CD4-positive, alpha-beta memory T cell (primary cell): ENCODE measurements at places on chromosomes 7 and 10.

GRCh38 chr10:95181726-95182125 is 12.3 kb upstream of the ACSM6 start:
- DNase-seq, result no peak

GRCh38 chr10:45548068-45548467 is 124.5 kb downstream of the ZFAND4 start:
- no peak for DNase-seq

DNA sequence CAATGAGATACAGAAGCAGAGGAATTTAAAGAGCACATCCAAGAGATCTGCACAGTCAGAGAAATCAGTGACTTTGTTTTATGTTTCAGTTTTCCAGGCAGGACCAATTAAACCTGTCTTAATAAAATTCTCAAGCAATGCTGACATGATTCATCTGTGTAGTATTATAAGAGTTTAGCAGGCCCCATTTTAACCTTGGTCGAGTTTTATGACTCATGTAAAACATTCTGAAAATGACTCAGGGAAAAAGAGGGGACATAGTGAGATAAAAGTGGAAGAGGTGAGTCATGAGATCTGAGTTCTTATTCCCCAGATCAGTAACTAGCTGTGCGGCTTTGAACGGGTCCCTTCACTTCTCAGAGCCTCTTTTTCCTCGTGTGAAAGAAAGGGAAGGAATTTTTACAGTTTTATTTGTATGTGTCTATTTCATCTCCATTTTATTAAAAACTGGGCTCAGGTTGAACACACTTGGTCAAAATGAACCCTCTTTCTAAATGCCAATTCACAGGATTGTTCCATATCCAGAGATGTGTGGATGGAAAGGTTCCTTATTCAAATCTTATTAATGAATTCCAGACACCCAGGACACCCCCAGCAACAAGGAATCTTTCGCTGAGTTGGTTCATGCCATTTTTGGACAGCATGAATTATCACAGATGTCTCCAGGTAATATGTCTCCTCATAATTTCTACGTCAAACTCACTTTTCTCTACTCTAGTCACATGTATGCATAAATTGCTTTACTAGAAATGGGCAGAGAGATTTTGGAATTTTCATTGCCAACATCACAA is 143.2 kb downstream of the JAZF1 start:
- DNase-seq, result no peak

GRCh38 chr10:63008491-63008890 is 124.6 kb upstream of the NRBF2 start:
- no peak for DNase-seq

DNA sequence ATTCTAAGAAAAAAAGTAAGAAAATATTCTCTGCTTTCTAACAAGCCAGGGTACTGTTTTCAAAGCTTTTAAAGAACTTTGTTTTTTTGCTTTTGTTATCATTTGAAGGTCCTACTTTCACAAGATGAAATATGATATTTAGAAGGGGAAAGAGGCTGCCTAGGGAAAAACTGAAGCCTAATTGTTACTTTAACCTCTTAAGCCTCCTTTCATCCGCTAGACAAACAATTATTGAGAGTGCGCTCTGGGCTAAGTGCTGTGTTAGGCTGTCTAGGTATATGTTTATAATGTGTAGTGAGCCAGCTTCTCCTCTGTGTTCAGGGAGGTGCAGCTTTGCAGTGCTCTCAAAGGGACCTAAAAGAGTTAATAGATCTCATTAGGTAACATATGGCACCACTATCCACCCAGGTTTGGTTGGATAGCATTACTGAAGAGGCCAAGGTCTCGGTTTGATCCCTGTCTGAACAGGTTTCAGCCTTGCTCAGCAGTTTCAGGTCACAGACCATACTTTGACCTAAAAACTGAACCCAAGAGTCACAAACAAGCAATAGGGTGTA is 17.9 kb downstream of the PDK4 start:
- no peak for DNase-seq

DNA sequence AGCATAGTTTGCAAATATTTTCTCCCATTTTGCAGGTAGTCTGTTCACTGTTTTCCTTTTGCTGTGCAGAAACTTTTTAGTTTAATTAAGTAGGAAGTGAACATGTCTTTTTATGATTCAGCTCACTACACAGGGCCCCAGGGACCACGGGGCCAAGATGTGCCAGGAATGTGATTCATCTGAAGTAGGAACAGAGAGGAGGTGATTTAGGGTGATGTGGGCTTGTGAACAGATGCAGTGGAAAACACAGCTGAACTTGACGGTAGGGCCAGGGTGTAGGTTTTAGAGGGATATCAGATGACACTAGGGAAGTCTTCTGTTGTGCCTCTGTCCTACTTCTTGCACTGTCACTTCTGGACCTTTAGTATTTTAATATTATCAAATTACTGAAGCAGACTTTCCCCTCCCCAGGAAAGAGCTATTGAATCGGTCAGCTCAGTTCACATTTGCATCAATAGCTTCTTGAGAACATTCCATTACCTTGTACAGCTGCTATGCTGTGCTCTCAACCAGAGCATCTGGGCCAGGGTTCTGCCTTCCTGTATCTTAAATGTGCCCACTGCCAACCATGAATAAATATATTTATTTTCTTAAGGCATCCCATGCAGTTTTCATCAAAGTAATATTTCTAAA is 96.9 kb downstream of the OSBPL3 start:
- DNase-seq, result no peak

DNA sequence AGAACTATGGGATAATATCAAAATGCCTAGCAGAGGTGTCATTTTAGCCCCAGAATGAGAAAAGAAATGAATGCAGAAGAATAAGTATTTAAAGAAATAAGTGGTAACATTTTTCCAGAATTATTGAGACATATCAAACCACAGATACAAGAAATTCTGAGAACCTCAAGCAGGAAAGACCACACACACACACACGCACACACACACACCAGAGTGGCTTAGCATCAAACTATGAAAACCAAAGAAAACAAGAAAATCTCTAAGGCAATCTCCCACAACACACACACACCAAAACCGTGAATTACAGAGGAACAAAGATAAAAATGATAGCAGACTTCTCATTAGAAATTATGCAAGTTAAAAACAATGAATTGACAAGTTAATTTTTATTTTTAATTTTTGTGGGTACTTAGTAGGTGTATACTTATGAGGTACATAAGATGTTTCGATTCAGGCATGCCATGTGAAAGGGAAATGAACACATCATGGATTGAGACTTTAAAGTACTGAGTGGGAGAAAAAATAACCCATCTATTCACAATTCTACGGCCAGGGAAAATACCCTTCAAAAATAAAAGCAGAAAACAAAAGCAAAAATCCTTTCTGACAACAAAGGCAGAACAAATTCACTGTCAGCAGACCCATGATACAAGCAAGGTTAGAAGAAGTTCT is 14.6 kb downstream of the PPIF start:
- no peak for DNase-seq

DNA sequence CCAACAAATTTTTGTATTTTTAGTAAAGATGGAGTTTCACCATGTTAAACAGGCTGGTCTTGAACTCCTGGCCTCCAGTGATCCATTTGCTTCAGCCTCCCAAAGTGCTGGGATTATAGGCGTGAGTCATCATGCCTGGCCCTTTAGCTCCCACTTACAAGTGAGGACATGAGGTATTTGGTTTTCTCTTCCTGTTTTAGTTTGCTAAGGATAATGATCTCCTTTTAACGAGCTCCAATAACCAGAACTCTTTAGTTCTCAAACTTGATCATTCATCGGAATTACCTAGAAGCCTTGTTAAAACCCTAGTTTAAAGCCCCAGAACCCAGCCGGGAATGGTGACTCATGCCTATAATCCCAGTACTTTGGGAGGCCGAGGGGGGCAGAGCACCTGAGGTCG is 481.4 kb downstream of the TYW1 start:
- DNase-seq, result no peak

GRCh38 chr7:12683678-12684585 is 3.5 kb upstream of the ARL4A start:
- no peak for DNase-seq

DNA sequence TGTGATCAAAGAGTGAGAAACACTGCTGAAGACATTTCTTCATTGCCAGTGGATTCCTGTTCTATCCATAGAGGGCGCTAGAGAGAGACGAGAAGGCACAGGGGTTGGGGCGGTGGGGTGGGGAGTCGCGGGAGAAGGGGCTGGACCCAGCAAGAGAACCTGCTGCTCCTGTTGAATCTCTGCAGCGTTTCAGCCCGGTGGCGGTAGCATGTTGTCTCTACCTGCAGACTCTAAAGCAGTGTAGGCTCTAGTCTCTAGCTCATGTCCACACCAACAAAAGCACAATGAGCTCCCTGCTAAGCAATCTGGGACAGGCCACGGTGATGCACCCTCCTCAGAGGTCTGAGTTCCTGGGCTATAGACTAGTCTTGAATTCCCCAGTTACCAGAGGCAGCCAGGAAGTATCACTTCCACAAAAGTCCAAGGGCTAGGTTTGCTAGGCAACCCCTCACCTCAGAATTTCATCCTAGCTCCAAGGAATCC is 167.7 kb downstream of the DGKB start:
- no peak for DNase-seq

GRCh38 chr7:7570584-7570983 is 3.9 kb downstream of the MIOS start:
- DNase-seq, result no peak

- no peak for DNase-seq
Observed at GRCh38 chr10:878895-879294, 52.6 kb downstream of the LARP4B start.

DNA sequence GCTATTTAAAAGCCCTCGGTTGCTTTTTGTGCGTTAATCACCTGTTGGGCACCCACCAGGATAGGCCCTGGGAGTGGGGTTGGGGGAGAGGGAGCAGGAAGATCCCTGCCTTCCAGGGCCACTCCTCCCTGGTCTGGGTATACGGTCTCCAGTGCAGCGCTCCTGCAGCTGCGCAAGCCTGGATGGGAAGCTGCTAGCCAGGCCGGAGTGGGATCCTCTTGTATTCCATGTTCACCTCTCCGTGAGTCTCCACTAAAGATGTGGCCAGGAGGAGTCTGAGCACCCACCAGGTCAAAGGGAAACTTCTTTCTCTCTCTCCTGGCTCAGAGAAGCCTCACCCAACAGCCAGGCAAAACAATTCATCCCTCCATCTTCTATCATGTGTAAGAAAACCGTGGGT is 78.8 kb upstream of the ANLN start:
- DNase-seq, result no peak

DNA sequence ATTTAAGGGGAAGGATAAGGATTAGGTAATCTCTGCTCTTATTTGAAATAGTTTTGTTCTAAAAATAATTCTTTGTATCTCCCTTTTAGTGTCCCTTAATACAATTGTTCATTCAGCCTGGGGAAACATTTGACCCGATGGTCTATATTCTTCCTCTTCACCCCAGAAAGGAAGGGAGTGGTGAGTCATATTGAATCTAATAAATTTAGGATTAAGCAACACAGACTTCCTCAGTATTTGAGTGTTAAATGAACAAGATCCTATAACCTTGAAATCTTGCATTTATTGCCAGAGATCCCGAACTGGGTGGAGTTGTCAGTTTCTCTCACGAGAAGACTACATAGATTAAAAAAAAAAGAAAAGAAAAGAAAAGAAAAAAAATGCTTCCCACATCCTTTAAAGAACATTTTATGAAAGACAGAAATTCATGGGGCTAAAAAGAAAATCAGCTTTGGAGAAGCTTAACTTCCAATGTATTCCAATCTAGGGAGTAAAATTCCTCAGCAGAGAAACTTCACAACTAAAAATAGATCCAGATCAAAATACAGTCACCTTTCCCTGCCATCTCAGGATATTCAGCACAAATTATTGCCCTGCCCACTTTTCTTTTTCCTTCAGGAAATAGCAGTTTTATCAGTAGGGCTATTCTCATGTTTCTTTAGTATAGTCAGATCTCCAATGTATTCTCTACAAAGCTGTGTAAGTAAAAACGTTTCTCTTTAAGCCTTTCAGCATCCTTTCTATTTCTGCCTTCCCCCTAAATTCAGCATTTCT is 82.2 kb downstream of the SEMA3D start:
- no peak for DNase-seq

DNA sequence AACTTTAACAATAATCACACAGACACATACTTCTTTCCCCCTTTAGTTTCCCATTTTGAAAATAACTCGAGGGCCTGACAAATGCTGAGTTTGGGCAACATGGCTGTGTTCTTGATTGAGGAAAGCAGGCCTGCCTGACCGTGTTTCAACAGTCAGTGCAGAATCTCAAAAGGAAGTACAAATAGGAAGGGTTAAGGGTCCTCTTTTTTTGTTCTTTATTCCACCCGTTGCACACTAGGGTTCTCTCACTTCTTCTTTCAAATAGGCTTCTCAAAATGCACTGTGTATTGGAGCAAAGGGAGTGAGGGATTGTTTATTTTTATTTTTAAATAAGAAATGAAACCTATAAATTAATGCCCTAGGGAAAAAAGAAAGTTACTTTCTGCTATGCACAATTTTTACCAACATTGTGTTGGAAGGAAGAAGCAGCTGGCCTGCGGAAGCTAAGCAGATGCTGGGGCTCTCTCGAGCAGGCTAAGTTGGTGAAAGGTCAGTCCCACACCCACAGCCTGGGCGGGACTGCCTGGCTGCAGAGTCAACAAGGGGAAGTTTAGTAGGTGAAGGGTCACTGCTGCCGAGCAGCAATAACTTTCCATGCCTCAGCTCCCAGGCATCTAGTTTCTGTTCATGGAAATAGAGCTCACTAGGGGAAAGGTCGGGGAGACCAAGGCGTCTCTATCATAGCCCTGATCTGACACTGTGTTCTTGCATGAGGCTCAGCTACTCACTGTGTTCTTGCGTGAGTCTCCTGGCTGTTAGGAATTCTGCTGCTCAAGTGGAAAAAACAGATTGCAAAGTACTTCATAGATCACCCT is 12.2 kb upstream of the PDK4 start:
- DNase-seq, result no peak

- DNase-seq, result no peak
Observed at GRCh38 chr7:19376538-19376937, 231.3 kb upstream of the FERD3L start.

DNA sequence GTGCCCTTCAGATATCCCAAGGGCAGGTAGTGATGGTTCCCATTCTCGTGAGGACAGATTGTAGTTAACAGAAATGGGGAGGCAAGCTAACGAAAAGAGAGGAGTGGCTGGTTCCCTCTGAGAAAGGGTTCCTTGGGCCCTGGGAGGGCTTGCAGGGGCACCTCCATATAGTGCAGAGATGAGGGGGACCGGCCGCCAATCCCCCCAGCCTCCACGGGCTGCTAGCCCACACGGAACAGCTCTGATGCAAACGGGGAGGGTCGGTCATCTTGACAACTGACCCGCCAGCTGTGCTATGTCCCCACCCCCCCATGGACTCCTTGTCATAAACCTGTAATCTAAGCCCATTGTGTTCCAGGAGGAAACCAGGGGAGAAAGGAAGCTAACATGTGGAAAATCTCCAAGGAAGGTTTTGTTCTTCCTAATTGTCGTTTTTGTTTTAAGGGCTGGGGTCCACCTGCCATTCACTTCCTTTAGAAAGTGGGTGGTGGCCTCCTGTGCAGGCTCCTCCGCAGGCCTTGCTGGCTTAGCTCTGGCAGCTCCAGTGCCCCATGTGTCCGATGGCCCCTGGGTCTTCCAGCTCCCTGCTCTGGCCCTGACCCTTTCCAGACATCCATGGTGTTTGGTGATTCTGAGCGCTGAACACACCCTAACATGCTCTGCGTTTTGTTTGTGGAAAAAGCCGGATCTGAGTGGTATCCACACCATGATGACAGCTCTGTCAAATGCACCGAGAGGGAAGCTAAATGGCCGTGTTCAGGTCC is 15.9 kb downstream of the ADCY1 start:
- DNase-seq, result no peak

GRCh38 chr7:129840757-129841156 is 112.0 kb downstream of the UBE2H start:
- no peak for DNase-seq

GRCh38 chr10:13634207-13634606 is 47.4 kb downstream of the PRPF18 start:
- DNase-seq, result no peak

- DNase-seq, result no peak
Observed at GRCh38 chr10:131753336-131753735, 147.5 kb upstream of the PPP2R2D start.
